NCI-H446 treated with DMSO at 0.1 percent for 48 hours (cell line): ENCODE measurements at places on chromosomes 13 and 19.
A peak's percentile ranks its signal among the peaks of the same experiment; 100 is the strongest.

DNA sequence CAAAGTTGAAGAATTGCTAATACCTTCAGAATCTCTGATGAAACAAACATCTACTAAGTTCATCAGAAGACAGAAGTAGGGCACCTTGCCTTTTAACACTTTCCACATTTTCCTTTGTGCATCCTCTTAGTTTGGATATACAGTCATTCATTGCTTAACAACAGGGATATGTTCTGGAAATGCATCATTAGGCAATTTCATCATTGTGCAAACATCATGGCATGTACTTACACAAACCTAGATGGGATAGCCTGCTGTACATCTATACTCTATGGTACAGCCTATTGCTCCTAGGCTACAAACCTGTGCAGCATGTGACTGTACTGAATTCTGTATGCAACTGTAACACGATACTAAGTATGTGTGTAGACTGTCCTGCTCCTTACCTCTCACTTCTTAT lies 169.8 kb downstream of the SUCLA2 start:
- no peak for DNase-seq

DNA sequence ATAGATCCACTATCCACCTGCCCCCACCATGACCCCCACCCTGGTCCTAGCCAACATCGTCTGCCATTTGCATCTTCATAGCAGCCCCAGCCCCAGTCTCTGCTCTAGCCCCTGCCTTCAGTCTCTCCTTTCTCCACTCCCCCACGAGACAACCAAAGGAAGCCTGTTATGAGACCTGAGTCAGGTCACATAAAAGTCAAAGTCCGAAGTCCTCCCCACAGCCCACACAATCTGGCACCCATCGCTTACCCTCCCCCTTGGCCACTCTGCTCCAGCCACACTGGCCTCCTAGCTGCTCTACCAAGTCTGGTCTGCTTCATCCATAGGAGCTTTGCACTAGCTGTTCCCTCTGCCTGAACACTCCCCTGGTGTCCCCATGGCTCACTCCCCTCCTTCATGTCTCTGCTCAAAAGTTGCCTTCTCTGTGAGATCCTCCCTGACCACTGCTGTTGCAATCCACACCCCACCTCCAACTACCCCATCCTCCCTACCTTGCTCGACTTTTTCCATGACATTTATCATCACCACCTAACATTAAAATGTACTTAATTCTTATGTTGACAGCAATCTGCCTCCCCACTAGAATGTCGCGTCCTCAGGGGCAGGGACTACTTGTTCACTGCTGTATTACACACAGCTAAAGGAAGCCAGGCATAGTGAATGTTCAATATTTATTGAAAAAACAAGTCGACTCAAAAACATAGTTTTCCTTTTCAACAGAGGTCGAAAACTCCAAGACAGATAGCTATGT lies 1.2 kb upstream of the PLEKHG2 start:
- no peak for DNase-seq

GRCh38 chr19:3404324-3405260 lies 38.2 kb downstream of the NFIC start:
- peak; percentile 91 for DNase-seq

DNA sequence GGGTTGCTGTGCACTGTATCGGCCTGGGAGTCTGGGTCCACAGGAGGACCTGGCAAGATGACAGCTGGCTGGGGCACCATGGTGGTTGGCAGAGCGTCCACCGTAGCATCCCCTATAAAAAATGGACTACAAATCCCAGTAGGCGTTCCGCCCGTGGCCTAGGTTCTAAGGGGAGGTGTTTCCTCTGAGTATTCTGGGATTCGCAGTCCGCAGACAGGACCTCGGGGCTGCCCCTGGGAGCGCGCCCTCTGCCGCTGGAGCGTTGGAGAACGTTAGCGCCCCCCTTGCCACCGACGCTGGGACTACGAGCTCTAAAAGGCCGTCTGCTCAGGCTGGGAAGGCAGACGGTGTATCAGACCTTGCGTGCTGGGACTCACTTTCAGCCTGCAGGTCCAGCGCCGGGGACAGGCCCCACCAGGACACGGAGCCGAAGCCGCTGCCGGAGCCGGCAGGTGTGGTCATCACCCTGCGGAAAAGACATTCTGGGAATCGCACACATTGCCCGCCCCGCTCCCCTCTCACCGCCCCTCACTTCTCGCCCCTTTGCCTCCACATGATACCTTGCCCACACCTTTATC lies 372 bp downstream of the DNAAF3 start:
- peak; percentile 31 for DNase-seq

DNA sequence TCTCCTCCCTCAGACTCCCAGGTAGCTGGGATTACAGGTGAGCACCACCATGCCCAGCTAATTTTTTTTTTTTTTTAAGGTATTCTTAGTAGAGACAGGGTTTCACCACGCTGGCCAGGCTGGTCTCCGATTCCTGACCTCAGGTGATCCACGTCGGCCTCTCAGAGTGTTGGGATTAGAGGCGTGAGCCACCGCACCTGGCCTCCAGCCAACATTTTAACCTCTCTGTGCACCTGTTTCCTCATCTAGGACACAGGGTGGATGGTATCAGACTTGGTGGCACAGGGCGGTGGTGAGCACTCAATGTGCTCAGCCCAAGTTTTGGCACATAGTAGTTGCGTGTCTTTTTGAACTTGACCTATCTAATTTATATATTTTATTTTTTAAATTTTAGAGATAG lies 12.5 kb downstream of the APBA3 start:
- no peak for DNase-seq

DNA sequence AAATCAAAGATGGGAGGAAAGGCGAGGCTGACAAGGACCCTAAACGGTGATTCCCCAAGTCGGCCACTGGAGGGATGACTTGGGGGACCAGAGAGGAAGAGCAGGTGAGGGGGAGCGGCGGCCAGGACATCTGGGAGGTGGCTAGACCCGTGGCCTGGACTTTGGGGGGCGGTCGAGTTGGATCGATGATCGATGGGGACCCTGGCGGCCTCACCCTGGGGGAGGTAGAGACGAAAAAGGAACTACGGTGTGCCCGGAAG lies 7.7 kb upstream of the CIRBP start:
- no peak for DNase-seq

DNA sequence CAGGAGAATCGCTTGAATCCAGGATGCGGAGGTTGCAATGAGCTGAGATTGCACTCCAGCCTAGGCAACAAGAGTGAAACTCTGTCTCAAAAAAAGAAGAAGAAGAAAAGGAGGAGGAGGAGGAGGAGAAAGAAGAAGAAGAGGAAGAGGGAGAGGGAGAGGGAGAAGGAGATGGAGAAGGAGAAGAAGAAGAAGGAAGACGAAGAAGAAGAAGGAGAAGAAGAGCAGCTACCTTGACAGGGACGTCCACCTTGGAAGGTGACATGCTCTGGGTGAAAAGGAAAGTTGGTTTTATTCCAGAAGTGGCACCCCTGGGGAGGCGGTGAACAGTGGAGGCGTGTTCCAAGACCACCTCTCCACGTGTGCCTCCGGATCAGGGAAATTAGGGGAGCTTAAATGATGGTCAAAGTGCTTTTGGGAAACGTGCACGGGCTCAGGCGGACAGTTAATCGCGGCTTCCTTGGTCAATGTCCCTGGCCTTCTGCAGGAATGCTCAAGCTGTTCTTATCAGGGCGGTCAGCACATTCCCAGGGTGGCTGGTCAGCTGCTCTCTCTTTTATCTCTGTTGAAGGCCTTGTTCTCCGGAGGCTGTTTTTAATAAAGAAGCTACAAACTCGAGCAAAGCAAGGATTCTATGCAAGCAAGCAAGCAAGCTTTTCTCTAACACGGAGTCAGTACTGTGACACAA lies 78.9 kb upstream of the PEG3 start:
- no peak for DNase-seq

GRCh38 chr13:60009300-60010253 lies 154.2 kb downstream of the DIAPH3 start:
- no peak for DNase-seq

- DNase-seq: no peak
Observed at GRCh38 chr13:32415019-32415418, 12.9 kb downstream of the N4BP2L1 start.

- no peak for DNase-seq
Observed at GRCh38 chr13:109226631-109227030, 559.8 kb downstream of the IRS2 start.

DNA sequence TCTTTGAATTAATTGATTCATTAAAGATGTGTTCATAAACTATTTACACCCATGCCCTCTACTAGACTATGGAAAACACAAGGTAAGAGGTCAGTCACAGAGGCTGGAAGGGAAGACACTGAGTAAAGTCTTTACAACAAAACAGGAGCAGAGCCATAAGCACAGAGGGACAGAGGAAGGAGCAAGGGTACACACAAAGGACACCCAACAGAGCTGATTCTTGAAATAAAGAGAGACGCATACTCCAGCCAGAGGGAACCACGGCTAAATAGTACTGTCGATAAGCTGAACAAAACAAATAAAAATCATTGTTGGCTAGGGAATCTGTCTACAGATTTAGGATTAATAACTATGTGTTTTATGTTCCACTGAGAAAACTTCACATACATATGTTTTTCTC lies 289.2 kb downstream of the EFNB2 start:
- DNase-seq: no peak

GRCh38 chr13:27446986-27447583 lies 3.3 kb downstream of the MTIF3 start:
- DNase-seq: no peak

DNA sequence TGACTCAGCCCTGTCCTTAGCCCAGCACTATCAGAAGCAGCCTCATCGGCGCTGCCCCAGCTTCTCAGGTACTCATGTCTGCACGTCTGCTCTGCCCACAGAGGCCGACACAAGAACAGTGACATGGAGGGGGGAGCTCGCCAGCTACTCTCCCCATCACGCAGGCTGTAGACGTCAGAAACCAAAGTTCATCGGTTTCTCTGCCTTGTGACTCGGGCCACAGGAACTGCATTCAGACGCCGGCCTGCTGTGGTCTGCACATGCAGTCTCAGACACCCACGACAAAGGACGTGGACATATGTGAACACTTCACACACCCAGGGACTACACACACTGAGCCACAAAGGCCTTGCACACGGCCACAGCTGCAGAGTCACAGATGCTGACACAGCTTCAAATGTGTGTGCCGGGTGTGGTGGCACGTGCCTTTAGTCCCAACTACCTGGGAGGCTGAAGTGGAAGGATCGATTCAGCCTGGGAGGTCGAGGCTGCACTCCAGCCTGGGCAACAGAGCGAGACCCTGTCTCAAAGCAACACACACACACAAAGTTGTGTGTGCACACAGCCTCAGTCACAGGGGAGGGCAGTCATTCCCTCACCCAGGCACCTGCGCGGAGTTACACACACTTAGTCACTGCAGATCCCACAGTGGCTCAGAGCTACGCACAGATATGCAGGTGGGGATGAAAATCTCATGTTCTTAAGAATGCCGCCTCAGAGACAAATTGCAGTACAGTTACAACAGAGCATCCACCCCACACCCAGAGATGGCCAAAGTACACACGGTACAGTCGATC lies 4.9 kb upstream of the ZFP36 start:
- DNase-seq: no peak
